ENCODE measurements at places on chromosomes 5 and 9.

DNA sequence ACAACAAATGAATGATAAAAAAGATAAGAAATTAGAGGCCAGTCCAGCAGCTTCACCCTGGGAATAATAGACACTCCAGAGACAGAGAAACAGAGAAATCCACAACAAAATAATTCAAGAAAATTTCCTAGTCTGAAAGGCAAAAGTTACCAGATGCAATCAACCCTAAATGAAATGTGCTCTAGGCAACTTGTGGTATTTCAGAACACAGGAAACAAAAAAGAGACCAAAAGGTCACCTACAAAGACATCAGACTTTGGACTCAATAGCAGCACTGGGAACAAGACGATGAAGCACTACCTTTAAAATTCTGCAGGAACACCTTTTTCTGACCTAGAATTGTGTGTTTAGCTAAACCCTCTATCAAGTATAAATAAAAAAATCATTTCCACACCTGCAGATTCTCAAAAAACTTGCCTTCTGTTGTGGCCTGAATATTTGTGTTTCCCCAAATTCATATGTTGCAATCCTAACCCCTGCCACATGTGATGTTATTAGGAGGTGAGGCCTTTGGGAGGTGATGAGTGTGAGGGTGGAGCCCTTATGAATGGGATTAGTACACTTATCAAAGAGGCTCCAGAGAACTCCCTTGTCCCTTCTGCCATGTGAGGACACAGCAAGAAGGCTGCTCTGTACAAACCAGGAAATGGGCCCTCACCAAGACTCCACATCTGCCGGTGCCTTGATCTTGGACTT is 5.9 kb upstream of the MAPK9 start:
- no peak for DNase-seq

DNA sequence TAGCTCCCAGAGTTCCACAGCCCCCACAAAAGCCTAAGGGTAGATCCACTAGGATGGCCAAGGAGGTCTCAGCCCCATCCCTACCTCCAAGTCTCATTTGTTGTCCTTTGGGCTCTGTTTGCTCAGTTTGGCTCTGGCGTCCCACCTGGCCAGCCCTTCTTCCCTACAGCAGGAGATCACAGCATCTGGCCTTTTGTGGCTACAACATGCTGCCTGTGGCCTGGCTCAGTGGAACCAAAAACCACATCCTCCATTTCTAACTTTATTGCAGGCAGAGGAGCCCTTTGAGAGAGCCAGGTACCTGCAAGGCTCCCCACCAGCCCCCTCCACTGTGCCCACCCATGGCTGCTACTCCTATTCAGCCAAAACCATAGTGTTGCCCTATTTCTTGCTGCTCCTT is 11.4 kb downstream of the JADE2 start:
- no peak for DNase-seq

- no peak for DNase-seq
These were observed 305.3 kb downstream of the PRR16 start for GRCh38 chr5:120769312-120769872.

GRCh38 chr9:29928072-29928471 is 2354.8 kb upstream of the C9orf72 start:
- no peak for DNase-seq

- no peak for DNase-seq
These were observed 369.3 kb upstream of the IRX1 start for GRCh38 chr5:3226196-3226920.

DNA sequence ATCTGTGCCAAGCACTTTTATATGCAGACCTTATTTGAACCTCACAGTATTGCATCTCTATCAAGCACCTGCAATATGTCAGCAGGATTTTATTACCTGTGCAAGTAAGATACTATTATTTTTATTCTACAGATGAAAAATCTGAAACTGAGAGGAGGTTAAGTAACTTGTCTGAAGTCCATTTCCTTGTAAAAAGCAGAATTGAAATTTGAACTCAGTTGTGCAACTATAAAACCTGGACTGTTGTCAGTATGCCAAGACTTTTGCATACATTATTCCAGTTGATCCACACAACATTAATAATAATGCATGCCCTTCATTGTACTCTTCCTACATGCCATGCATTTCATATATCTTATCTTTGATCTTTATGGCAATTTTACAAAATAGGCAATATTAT is 82.2 kb upstream of the BRINP1 start:
- no peak for DNase-seq

- DNase-seq, result no peak
These were observed 28.3 kb upstream of the GOLPH3 start for GRCh38 chr5:32202394-32202793.

GRCh38 chr5:117701062-117701461 is 1126.4 kb upstream of the SEMA6A start:
- no peak for DNase-seq

- DNase-seq, result no peak
These were observed 37.8 kb upstream of the KIF2A start for GRCh38 chr5:62268234-62268633.

DNA sequence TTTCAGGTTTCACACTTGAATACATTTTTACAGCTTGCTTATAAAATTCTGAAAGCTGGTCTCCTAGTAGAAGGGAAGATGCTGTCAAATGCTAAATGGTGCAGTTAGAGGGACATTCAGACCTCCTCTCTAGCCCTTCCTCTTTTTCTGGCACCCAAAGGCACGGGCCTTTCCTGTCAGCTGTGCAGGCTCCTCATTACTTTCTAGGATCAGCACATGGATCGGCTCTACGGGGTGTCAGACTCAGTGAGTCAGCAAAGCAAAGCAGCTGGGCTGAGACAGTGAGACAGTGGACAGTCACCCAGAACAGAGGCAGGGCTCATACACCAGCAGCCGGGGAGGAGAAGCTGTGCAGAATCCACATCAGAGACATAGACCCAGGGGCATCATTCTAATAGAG is 80.0 kb upstream of the TNC start:
- DNase-seq, result no peak

GRCh38 chr5:177307544-177308363 is 3.9 kb downstream of the MXD3 start:
- DNase-seq, result no peak

- no peak for DNase-seq
These were observed 45.8 kb downstream of the CDH10 start for GRCh38 chr5:24598956-24599355.

GRCh38 chr5:73382401-73382740 is 66.2 kb downstream of the FOXD1 start:
- no peak for DNase-seq

GRCh38 chr5:138035605-138036537 is 3.0 kb upstream of the FAM13B start:
- peak; percentile 23 for DNase-seq

- DNase-seq, result no peak
These were observed 144.8 kb downstream of the BRINP1 start for GRCh38 chr9:119224431-119224830.

GRCh38 chr5:159304961-159305595 is 25.2 kb downstream of the IL12B start:
- no peak for DNase-seq

- no peak for DNase-seq
These were observed 48.8 kb downstream of the FANCC start for GRCh38 chr9:95268681-95269080.

DNA sequence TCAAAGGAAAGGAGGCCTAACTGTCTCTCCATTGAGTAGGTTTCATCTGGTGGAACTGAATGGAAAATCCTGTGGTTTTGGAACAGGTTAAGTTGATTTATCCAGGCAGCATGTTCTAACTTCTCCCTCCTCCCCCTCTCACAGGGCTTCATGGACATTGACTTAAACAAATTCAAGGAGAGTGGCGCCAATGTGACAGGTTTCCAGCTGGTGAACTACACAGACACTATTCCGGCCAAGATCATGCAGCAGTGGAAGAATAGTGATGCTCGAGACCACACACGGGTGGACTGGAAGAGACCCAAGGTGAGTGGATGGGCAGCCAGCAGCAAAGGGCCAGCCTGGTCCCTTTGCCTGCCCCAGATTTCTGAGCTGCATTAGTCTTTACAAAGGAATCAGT is 183.9 kb downstream of the GRIA1 start:
- no peak for DNase-seq

- no peak for DNase-seq
These were observed 6.9 kb upstream of the KIF2A start for GRCh38 chr5:62299101-62299500.

DNA sequence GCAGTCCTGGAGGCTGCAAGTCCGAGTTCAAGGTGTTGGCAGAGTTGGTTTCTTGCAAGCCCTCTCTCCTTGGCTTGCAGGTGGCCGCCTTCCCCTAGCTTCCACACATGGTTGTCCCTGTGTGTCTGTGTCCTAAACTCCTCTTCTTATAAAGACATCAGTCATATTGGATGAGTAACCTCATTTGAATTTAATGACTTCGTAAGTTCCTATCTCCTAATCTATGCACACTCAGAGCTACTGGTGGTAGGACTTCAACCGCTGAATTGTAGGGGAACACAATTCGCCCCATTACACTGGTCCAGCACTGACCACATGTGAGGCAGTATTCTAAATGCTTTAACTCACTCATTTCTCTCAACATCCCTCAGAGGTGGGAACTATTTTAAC is 25.9 kb upstream of the ADAMTS2 start:
- no peak for DNase-seq

GRCh38 chr5:370959-371810 is 49.7 kb downstream of the AHRR start:
- DNase-seq, result no peak

DNA sequence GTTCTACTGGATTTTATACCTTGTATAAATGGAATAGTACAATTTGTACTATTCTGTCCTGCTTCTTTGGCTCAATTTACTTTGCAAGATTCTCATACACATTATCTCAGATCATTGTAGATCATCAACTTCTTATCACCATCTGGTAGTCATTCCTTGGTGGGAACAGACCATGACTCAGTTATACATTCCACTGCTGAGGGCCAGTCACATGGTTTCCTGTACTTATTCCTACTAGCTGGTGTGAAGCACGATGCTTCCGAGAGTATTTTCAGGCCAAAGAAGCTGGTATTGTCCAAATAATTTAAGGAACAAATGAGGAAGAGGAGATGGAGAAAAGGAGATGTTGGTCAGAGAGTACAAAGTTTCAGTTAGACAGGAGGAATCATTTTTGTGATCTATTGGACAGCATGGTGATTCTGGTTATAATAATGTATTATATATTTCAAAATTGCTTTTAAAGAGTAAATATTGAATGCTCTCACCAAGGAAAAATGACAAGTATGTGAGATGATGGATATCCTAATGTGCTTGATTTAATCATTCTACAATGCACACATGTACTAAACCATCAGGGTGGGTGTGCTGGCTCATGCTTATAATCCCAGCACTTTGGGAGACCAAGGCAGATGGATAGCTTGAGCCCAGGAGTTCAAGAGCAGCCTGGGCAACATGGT is 124.1 kb downstream of the SYK start:
- DNase-seq, result no peak

- no peak for DNase-seq
These were observed 130.1 kb downstream of the C9orf50 start for GRCh38 chr9:129490583-129491486.

DNA sequence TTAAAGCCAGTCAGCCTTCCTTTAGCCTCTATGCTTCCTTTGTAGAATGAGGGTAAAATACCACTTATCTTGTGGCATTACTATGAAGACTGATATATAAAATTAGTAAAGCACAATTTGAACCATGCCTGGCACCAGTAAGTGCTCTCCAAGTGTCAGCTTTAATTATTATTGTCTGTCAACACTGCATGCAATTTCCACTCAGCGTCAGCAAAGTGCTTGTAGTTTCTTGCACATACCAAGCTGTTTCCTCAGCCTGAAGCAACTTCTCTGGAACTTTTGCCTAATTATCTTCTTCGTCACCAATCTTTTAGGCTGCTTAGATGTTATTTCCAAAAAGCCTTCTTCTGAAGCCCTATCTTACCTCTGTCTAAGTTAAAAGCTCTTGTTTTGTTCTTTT is 177.3 kb downstream of the CDC42SE2 start:
- DNase-seq, result no peak

DNA sequence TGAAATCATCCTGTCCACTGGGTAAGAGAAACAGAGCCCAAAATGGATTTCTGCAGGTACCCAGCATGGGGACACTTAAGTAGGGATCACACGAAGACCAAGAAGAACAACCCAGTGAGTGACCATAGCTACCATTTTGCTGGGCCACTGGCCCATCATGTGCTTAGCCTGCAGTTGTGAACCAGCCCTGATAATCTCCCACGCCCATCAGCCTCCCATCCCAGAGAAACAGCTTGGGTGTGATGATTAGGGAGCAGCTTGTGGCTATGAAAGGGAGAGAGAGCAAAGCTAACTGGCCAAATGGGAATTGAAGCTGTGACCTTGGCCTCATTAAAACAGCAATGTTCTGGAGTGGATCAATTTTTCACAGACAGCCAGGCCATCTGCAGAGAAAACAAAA is 138.5 kb downstream of the SLC24A2 start:
- no peak for DNase-seq

GRCh38 chr5:135489466-135490244 is 37.5 kb upstream of the TIFAB start:
- no peak for DNase-seq

GRCh38 chr5:139561655-139562451 is 714 bp downstream of the UBE2D2 start:
- DNase-seq, result no peak

GRCh38 chr9:130235558-130236435 is 29.8 kb upstream of the HMCN2 start:
- peak; percentile 60 for DNase-seq

DNA sequence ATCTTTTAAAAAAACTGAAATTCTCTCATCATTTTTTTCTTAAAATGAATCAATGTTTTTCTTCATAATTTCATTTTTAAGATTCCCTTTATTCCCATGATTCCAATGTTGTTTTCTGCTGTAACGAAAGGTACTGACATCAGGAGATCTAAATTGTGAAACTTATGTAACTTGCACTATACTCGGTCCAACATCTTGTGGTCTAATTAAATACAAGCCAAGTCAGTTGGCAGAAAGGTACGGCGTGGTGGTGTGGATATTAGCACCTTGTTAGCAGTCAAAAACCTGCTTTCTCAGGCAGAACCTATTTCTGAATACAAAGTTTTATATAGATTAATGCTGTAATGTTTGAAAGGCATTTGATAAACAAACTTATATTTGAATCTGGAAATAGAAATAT is 20.1 kb downstream of the RORB start:
- DNase-seq, result no peak

DNA sequence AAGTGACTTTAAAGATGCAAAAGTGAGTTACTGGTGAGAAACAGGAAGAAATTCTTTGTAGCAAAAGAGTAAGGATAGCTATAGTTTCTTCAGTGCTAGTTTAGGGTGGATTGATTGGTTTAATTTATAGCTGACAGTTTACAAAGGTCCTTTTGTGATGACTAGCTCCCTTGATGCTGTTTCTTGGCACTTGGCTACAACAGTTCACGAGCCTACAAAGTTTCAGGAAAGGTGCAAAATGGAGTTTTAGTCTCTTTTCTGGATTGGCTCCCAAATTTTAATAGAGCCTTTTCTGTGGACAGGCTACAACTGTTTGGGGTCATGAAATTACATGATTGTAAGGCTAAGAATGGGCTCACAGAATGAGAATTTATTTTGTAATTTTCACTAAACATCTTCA is 40.9 kb upstream of the BNIP1 start:
- DNase-seq, result no peak

GRCh38 chr9:116899337-116900006 is 212.4 kb downstream of the TRIM32 start:
- DNase-seq, result no peak

All from effector memory CD4-positive, alpha-beta T cell (primary cell).